ENCODE measurements at places on chromosomes 6 and 20. TPM values are rescaled to one million over a fixed set of nuclear protein-coding genes. Genes with fewer than 3 reads are reported as not detected.

The SLA2 gene
- 0.03 TPM for total RNA-seq

The SLC17A3 gene
- total RNA-seq: not detected

The FAM209A gene
- total RNA-seq: not detected

The RIPOR2 gene
- 2.9 TPM for total RNA-seq

The BANF2 gene
- not detected for total RNA-seq

The TRIM40 gene
- total RNA-seq: not detected
